Inflammatory macrophage treated with lipopolysaccharide for 4 hours (primary cell): ENCODE measurements at places on chromosomes 13 and 19.

DNA sequence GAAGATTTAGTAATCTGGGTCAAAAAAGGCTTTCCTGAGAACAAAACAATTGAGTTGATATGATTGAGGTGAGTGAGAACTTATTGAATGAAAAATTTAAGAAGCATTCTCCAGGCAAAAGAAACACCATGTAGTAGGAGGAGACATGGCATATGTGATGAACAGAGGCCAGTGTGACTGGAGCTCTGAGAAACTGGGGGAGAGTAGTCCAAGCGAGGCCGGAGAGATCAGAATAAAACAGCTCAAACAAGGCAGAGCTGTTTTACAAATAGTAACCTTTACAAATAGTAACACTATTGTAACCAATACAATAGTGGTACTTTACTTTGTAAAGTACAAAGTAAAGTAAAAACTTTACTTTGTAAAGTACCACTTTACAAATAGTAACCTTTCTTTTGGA, 1159.1 kb downstream of the PCDH9 start:
- no peak for DNase-seq

- peak; percentile 82 for DNase-seq
These were observed 11.3 kb upstream of the TNFRSF19 start for GRCh38 chr13:23558675-23559536.

DNA sequence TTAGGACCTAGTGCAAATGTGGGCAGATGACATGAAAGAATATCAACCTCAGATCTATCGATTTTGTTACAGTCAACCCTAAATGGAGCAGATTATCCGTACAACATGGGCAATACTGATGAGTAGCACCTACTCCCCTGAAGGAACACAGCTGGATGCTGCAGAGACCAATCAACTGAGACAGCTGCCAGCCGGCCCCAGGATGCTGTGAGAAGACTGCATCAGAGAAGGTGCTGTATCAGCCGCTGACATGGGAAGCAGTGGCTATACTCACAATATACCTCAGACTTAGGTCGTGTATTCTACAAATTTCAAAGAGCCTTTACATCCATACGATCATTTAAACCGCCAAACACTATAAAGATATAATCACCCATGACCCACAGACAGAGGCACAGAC, 95.9 kb upstream of the FNDC3A start:
- DNase-seq = no peak

- DNase-seq = no peak
These were observed 64.8 kb upstream of the ZNF536 start for GRCh38 chr19:30307191-30307974.

GRCh38 chr19:55228403-55229031, at the start of gene TMEM86B:
TSS of gene TMEM86B (minus strand) at chr19:55228763. CDS start at chr19:55228741, 22 bp downstream.
- DNase-seq = no peak

DNA sequence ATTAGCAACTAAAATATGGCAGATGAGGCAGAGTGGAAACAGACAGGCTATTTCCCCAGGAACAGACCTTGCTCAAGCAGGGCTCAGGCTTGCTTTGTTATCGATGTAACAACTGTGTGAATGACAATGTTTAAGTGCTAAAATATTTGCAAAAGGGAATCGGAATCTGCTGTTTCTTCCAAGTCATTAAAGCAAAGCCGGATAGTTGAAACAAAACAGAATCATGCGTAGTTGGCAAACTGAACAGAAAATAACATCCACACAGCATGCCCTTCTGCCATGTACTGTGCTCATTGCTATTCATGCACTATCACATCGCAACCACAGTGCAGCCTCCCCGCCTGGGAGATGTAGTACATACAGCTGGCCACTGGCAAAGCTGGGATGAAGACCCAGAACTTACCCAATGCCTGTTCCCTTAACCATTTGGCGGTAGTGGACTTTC, 799.1 kb downstream of the DIAPH3 start:
- DNase-seq = no peak

DNA sequence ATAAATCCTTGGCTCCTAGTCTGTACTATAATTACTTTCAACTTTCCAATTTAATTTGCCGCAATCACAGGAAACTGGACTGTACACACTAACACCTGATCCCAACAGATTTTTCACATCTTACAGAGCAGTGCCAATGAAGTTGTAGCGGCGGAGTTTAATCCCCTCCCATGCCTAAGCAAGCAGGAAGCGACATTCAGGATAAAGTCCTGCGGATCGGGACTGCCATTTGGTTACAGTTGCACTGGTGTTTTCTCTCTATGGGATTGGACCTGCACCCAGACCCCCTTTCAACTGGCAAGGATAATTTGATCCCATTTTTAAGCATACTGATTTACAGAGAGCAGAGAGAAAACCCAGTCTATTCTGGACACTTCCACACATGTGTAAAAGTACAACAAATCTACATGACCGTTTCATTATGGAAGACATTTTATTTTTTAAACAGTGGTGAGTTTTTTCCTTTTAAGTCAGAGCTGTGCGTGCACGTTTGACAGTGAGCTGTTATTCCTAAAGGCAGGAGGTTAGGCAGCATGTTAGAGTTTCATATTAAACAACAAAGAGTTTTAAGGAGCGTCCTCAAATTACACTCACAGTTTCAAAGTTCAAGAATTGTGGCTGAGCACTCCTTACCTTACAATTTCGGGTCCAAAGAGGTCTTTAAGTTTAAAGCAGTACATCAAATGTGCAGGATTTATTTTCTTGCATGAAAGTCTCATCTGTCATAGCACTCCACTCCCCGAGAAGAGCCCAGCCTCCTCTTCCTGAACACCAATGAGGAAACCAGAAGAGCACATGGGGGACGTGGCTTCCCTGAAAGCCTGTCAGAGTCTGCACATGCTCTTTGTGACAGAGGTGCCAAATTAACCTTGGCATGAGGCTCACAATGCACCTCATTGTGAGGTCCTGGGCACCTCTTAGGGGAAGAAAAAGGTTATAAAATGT, 141.6 kb upstream of the RFC3 start:
- DNase-seq = peak; percentile 23

DNA sequence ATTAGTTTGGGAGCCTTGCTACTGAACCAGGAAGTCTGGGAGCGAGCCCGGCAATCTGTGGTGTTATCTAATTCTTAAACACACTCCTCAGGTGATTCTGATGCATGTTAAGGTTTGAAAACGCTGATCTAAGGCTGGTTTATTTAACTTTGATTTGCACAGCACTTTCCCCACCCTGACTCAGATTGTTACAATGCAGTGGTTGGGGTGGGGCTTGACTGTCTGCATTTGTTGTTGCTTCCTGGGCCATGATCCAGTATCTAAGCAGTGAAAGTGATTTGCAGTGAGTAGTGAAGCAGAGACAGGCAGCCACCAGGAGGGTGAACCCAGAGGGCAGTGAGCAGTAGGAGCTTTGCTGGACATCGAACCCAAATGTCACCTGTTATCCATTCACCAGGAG, 81.6 kb upstream of the ARGLU1 start:
- DNase-seq = no peak

DNA sequence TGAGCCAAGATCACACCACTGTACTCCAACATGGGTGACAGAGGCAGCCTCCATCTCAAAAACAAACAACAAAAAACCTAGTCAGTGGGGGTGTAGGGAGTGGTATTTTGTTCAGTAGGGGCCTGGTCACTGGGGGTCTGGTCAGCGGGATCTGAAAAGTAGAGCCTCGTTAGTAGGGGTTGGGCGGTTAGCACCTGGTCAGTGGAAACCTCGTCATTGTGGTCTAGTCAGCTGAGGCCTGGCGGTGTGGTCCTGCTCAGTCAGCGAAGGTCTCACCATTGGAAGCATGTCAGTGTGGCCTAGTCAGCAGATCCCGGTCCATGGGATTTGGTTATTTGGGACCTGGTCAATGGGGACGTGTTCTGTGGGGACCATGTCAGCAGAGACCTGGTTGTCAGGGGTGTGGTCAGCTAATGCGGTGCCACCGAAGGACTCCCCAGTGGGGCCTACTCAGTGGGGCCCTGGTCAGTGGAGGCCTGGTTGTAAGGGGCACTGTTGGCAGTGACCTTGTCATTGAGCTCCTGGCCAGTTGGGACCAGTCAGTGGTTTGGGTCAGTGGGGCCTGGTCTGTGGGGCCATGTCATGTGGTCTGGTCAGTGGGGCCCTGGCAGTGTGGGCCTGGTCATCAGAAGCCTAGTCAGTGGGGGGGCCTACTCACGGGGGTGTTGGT, 63.0 kb upstream of the TPM4 start:
- DNase-seq = no peak
